ENCODE measurements at places on chromosomes 2 and 18.

- no peak for DNase-seq
Measured at GRCh38 chr2:40450796-40451430, 977 bp downstream of the SLC8A1 start.

DNA sequence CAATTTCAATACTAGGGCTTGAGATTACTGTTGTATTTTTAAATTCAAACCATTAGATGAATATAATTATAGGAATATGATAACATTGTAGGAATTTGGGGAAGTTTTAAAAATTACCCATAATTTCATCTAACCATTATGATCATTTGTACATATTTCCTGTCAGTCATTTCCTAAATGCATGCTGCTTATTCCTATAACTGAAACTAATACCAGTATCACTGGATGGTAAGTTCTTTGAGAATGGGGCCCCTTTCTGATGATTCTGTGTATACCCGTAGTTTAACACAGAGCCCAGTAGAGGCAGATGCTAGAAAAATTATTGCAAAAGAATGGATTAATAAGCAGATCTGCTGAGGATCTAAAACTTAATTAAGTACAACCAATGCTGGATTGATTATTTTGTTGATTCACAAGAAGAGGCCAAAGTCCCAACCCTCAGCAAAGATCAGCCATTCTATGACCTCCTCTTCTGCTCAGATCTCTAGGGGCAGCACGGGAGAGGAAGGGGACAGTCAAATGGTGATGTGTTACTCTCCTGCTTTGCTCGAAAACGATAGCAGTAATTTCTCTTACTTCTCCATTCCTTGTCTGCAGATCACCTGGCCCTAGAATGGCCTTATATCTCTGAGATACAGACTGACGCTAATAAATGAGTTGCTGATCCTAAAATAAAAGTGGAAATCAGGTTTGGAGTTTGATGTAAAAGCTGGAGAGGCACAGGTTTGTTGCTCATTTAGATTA is 69.5 kb upstream of the PELI1 start:
- no peak for DNase-seq

DNA sequence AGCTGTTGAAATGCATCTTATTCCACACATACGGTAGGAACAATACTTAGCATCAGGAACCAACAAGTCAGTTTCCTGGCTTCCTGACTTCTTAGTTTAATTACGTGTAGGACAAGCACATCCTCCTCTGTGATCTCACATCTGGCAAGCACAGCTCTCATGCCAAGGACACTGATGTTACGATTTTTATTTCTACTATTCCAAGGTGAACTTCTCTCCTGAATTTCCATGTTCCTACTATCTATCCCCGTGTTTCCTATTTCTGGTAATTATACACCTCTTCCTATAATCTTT is 374.0 kb downstream of the NCKAP5 start:
- no peak for DNase-seq

GRCh38 chr2:173124441-173124840 is 48.8 kb downstream of the MAP3K20 start:
- DNase-seq, result no peak

DNA sequence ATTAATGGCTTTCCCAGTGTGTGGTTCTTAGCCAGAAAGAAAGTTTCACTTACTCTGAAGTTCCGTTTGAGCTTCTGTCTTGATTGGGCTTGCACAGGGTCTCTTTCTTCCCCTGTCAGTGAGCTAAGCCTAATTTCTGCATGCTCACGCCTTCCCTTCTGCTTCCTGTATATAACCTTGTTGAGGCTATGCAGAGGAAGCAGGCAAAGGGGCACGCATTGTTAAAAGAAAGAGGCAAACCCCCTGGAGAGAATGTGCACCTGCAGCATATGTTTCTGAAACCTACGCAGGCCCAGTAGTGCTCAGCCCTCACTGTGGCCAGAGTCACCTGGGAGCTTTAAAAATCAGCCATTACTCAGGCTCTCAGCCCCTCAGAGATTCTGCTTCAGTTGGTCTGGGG is 14.5 kb upstream of the PLA2R1 start:
- DNase-seq, result no peak

DNA sequence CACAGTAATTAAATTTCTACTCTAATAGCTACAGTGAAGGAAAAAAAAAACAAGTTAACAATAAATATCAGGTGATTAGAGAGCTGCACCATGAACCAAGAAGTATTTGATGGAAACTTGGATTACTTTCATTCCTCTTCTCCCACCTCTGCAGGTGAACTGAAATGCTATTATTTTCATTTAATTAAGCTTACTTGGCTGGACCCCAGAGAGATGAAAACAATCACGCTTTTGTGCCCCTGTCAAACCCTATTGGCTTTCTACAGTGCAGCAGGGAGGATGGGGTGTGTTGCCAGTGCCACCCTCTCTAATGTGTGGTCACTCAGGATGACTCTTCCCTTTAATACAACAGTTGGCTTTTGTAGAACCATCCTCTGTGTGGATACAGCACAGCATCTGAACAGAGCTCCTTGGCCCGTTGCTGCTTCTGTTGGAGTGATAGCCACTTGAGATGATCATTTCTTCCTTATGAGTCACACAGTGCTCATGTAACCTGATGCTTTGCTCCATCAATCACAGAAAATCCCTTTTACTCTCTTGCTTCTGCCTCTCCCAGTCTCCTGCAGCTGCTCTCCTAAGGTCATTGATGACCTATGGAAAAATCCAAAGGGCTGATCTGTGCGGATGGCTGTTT is 5.5 kb upstream of the ARL4C start:
- no peak for DNase-seq

DNA sequence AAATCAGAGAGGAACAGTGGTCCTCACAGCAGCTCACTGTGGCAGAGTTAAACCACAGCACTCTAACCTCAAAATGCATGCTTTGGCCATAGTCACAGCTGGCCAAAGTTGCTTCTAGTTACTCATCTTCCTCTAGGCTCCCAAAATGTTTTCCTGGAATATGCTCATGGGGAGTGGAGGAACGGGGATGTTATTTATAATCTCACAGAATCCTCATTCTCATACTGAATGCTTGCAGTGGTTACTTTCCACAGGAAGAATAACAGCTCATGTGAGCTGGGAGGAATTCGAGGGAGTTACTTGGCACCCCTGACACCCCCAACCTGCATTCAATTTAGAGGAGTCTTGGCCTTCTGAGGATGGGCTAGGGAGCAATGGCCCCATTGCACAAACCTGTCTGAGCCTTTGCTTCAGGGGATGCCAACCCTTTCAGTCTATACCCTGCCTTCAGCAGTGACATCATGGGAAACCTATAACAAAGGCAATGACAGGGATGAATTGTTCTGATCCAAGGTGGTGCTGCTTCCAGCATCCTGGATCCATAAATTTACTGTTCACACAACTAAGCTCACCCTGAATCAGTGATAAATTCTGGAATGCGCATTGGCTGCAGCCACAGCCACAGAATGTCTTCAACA is 22.4 kb upstream of the CCBE1 start:
- DNase-seq, result no peak

Measured in activated B cell treated with CpG ODN at 0.5 μM for 24 hours (primary cell).